ENCODE measurements at places on chromosomes 3 and 15.

DNA sequence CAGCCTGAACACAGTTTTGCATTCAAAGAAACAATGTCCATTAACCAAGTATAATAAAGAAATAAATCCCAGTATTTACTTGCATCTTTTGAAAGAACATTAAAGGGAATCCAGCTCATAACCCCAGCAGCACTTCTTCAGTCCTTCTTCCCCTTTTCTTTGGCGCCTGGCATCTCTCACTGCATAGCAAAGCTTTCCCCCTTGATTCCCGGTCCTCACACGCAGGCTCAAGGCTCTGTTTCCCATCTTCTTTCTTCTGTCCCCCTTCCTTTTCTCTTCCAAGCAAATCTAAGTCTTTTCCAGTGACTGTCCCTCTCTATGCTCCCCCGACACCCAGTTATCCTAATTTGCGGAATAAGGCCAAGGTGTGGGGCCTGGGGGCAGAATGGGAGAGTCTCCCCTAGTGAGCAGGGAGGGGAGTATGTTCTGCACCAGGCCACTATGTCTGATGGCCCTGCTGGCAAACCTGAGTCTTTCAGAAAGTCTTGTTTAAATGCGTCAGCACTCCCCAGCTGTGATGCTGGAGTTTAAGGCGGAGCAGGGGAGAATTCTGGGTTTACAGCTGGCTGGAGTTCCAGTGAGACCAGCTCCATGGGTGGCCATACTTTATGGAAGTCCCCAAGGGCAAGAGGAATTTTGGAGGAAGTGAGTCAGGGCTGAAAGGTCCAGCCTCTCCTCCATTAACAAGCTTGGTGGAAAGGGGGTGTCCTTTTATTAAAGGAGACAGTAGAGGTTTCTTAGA is 42.1 kb downstream of the GOLGA6A start:
- DNase-seq = no peak

DNA sequence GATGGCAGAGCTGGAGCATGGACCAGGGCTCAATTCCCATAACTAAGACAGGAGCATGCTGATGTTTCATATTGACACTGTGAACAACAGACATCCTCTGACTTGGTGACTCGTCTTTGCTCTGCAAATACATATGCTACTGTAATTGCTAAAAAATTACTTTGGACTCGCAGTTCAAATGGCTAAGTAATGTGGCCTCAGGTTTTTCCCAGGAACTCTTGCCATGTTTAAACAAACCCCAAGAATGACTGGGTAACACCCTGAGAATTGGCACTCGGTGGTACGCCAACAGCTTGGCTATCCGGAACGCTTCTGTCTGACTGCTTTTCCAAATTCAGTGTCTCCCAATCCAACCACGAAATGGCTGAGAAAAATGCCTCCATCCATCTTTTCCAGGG is 456.7 kb upstream of the THBS1 start:
- no peak for DNase-seq

DNA sequence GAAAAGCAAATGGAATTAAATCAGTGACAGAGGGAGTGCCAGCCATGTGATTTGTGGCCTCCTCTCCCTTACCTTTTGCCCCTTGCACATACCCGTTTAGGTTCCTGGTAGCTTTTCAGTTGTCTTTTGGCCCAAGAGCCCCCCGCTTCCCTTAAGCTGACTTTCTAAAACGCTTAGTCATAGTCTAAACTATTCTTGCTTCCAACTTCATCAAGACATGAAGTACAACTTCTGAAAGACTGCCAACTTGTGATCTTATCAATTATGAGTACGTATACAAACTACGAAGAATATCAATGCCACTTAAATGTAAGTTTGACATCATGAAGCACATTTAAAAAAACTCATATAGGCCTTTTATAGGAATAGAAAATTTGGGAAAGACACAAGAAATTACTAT is 61.9 kb downstream of the EIF3J start:
- no peak for DNase-seq

DNA sequence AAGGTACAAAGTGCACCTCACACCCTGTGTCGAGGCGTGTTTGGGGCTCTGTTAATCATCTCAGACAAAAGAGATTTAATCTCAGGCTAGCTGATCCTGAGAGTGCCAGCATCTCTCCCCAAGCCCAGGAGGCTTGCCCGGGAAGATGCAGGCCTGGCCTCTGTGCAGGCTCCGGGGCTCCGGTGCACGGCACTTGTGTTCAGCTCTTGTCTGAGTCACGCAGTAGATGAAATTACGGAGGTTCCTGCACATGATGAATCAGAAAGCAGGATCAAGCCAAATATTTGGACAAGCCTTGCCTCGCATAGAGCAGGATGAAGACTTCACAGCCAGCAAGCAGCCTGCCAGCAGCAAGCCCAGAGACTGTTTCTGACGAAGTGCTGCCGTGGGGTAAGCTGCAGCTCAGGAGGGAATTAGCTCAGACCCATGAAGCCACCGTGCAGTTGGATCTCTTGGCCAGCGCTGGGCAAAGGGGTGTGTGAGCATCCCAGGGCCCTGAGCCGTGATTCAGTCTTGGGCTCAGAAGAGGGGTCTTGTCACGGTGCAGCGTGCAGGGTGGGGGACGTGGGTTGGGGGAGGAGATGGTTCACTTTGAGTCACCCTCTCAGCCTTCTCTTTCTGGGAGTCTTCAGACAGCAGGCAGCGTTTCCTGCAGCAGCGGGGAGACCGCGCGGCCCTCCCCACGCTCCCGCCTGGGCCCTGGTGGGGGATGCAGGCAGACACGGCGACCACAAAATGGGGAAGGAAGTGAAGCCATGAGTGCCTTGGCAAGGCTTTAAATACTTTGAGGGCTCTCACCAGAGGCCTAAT is 89.2 kb upstream of the MEF2A start:
- peak; percentile 31 for DNase-seq

DNA sequence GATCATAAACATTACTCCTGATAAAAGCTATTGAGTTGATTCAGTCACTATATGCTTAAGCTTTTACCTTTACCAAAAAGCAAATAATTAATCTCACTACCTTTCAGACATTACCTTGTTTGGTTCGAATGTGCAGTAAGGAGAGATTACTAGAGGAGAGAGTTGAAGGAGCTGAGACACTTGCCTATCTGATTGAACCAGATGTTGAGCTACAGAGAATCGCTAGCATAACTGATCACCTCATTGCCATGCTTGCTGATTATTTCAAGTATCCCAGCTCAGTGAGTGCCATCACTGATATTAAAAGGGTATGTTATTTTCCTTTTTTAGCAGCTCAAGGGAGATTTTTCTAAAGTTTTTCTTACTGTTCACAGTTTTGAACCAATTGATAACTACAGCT is 54.6 kb downstream of the ARMC8 start:
- DNase-seq = no peak

GRCh38 chr3:39541917-39542329 is 74.4 kb downstream of the MOBP start:
- peak; percentile 20 for DNase-seq

GRCh38 chr15:98009971-98010370 is 49.5 kb downstream of the ARRDC4 start:
- no peak for DNase-seq

DNA sequence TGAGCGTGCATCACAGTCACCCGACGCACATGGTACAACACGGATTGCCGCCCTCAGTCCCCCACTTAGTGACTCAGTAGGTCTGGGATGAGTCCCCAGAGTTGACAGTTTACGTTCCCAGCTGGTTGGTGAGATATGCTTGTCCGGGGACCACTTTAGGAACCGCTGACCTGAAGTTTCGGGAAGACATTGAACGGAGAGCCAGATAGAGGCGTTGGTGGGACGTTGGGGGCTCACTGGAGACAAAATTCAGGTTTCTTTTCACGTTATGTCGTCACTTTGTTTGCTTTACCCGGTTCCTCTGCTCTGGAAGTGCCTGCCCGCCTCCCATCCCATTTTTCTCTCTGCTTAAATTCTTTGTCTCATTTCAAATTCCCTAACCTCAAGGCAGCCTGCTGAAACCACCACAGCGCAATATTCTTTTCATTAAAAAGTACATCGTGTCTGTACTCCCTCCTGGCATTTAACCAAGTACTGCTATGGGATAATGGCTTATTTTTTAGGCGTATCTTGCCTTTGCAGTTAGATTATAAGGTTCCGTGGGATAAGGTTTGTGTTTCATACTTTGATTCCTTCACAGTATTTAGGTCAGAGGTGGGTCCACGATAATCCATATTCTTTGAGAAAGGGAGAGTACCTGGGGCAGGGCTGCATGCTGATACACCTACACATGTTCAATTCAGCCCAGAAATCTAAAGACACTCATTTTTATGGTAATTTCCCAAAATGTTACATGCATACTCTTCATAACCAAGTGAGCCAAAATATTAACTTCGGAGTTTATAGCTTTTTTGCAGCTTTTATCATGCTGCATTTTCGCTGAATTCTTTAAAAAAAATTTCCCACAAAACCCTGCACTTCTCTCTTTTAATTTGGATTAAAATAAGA is 921 bp downstream of the LMLN start:
- DNase-seq = no peak

- peak; percentile 10 for DNase-seq
Measured at GRCh38 chr15:66803182-66803729, 101.2 kb downstream of the SMAD6 start.

- no peak for DNase-seq
Measured at GRCh38 chr3:135706758-135707375, 258.7 kb upstream of the PPP2R3A start.

GRCh38 chr15:33194704-33195670 is at the start of gene FMN1:
Gene FMN1 (minus strand): TSS chr15:33194714. CDS start chr15:33154914, 39,800 bp downstream.
- DNase-seq = peak; percentile 65

DNA sequence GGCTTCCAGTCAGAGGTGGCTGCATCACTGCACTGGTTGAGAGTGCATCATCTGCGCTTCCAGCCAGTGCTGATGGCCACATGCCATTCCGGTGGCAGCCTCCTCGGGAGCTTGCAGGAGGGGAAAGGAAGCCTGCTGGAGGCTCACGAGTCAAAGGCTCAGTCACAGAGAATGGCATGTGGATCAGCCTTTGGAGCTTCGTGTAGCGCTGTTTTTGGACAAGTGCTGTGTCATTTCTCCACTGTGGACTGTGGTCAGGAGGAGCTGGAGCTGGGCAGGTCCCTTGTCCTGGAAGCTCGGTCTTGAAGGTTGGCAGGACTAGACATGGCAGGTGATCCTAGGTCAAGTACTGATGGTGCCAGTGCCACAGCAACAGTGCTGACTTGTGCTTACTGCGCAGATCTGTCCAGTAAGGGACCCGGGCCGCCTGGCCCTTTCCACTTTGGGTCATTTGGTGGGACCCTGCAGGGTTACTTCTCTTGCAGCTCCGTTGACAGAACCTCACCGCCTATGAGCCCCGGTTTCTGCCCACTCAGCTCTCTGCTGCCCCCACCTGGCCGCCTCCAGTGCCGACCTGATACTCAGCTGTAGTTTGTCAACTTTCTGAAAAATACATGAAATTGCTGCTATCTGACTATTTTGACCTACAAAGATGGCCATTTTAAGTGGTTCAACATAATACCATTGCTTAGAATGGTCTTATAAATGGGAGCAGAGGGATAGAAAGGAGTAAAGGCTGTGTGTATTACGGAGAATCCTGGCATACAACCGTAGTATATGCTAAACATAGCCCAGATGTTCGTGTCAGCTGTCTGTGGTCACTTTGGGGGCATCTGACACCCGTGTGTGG is 27.6 kb upstream of the TRPM1 start:
- peak; percentile 6 for DNase-seq

- DNase-seq = no peak
Measured at GRCh38 chr3:118960876-118961450, 73.7 kb downstream of the IGSF11 start.

DNA sequence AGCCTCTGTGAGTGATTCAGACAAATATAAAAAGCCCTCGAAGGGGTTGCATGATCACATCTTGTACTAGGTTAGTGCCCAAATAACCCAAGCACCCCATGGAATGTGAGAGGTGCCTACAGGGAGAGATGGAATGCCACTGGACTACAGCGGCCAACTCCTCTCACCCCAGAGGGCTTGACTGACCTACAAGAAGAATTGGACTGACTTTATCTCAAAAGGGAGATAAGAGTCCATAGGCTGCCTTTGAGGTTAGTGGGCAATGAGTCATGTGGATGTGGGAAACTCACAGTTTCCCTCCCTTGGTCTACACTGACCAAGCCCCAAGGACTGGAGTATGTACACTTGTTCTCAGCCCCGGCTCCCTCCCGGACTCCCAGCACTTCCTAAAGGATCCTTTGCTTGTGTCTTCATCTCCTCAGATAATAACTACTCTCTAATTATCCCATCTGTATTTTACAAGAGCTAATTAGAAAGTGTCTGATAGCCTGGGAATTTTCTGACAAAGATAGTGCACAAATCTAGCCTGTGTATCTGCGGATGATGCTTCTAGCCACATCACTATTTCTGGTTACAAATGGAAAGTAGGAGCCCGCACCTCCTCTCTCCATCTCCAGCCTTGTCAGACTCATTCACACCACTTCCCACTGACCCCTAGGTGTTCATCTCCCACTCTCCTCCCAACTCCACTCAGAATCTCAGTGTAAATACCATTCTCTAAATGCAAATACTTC is 547.8 kb upstream of the TBL1XR1 start:
- no peak for DNase-seq

GRCh38 chr3:87196879-87197278 is 30.2 kb upstream of the CHMP2B start:
- no peak for DNase-seq

- DNase-seq = no peak
Measured at GRCh38 chr3:27623085-27623753, 98.9 kb downstream of the EOMES start.

DNA sequence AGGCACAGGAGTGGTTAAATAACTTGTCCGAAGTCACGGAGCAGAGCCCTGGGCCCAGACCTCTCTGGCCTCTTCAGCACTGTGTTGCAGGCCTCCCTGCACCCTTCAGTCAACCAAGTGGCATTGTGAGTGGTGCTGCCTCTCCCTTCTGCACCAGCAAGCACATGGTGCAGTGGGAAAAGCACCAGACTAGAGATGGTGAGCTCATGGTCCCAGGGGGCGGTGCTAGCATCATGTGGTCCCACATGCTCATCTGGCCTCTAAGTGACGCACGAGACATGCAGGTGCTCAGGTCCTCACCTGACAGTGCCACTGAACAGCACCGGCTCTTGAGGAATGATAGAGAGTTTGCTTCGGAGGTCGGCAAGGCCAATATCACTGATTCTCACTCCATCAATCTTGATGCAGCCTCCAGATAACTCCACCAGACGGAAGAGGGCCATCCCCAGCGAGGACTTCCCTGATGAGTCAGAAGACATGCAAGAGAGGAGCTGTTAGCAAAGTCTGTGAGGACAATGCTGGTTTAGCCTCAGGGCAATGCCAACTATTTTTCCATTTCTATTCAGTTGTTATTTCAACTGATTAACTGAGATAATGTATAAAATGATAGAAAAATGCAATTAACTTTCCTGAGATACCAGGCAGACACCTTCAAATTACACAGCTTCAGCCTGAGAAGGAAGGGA is 53.1 kb upstream of the PARL start:
- no peak for DNase-seq

- no peak for DNase-seq
Measured at GRCh38 chr3:169659820-169660674, 3.5 kb downstream of the MECOM start.

DNA sequence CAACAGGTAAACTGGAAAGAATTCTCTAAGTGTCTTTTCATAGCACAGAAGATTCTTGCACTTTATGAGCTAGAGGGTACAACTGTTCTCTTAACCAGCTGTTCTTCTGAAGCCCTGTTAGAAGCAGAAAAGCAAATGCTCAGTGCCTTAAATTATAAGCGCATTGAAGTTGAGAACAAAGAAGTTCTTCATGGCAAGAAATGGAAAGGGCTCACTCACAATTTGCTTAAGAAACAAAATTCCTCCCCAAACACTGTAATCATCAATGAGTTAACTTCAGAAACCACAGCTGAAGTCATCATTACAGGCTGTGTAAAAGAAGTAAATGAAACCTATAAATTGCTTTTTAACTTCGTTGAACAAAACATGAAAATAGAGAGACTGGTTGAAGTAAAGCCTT is 19.6 kb downstream of the PARP14 start:
- no peak for DNase-seq

- DNase-seq = no peak
Measured at GRCh38 chr3:85821130-85821756, 862.5 kb downstream of the CADM2 start.

Data from DMS79 treated with DMSO at 0.1 percent for 48 hours (cell line).